SHP77 (cell line): ENCODE measurements at places on chromosomes 16 and 17.

DNA sequence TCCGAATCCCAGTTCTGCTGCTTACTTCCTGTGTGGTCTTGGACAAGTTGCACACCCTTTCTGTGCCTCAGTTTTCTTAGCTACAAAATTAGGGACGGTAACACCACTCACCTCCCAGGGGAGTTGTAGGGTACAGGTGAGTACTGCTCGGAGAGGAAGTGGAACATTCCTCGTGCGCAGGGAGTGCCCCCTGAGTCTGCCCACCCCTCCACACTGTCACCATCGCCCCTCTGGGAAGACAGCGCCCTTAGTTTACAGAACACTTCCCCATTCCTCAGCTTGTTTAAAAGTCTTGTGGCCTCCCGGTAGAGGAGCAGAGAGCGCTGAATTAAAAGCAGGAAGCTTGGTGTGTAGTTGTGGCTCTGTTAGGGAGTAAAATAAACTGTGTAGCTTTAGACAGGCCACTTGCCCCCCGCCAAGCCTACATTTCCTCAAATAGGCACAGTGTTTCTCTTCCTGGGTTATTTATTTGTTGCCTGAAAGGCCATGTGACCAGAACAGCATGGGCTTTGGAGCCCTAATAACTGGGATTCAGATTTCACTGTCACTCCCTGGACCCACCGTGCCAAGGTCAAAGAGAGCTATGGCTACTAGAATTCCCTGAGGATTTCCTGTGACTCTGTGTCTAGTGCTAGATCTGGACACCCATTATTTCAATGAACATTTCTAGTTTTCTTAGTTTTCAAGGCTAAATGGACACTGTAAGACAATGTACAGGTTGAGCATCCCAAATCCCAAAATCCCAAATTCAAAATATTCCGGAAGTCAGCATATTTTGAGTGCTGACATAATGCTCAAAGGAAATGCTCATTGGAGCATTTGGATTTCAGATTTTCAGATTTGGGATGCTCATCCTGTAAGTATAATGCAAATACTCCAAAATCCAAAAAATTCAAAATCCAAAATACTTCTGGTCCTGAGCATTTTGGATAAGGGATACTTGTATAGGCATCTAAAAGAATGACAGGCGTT, 372.5 kb downstream of the SNX29 start:
- DNase-seq = no peak

- DNase-seq = no peak
These were observed 291.1 kb downstream of the FOXL1 start for GRCh38 chr16:86869288-86870022.

DNA sequence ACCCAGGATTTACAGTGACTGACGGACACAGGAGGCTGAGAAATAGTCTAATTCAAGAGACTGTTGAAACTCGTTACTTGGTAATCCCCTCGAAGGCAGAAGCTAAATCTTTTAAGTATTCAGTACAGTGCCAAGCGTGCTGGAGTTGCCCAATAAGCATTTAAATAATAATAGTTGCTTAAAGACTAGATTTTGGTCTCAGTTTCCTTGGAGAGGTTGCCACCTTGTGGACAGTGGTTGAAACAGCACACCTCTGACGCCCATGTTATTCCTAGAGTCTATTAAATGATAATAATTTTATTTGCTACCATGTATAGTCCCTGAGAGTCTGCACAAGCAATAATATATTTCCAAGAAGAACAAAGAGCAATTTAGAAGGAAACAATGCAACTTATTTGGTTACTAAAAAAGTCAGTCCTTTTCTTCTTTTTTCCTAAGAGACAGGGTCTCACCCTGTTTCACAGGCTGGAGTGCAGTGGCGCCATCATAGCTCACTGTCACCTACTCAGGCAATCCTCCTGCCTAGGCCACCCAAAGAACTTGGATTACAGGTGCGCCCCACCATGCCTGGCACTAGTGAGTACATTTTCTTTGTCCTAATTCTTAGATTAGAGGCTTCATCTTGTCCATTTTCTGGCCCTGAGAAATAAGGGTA, 138.0 kb upstream of the NUDT7 start:
- peak; percentile 22 for DNase-seq

DNA sequence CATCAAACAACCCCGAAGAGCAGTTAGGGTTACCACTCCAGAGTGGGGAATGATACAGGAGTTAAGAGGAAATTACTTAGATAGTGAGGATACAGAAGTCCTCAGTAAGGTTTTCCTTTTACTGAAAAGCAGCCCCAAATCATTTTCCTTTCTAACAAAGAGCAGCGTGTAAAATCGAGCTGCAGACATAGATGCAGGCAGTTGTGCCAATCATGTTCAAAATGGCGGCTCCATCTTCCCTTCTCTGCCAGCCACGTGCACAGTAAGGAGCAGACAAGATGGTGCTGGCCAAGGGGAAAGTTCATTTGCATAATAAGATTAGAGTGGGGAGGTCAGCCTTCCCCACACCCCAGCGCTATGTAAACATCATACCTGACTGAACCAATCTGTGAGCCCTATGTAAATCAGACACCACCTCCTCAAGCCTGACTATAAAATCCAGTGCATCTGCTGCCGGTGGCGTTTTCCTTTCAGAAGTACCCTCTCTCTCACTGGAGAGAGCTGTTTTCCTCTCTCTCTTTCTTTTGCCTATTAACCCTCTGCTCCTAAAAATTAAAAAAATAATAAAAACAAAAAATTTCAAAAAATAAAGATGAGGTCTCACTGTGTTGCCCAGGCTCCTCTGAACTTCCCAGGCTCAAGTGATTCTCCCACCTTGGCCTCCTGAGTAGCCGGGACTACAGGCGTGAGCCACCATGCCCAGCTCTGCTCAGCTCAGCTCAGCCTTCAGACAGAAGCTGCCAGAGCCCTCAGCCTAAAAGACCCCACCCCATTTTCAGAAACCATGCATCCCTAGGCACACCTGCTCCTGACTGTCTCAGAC, 2.6 kb upstream of the SRL start:
- peak; percentile 17 for DNase-seq

GRCh38 chr17:51848451-51848850, 310.1 kb downstream of the CA10 start:
- DNase-seq = no peak

GRCh38 chr17:45394913-45395568, 37.6 kb downstream of the ARHGAP27 start:
- DNase-seq = peak; percentile 60

GRCh38 chr17:59366773-59367656, 35.6 kb downstream of the YPEL2 start:
- DNase-seq = peak; percentile 53

DNA sequence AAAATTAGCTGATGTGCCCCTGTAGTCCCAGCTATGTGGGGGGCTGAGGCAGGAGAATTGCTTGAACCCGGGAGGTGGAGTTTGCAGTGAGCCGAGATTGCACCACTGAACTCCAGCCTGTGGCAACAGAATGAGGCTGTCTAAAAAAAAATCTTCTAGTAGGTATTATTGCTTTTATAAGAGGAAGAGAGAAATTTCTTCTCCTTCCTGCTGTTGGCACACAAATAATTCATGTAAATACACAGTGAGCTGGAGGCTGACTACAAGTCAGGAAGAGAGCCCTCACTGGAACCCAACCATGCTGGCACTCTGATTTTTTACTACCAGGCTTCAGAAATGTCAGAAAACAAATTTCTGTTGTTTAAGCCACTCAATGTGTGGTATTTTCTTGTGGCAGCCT, 6.7 kb downstream of the PRDM7 start:
- no peak for DNase-seq

GRCh38 chr17:42904110-42904469, 3.5 kb downstream of the G6PC1 start:
- DNase-seq = no peak

- peak; percentile 70 for DNase-seq
These were observed 343.0 kb downstream of the SNX29 start for GRCh38 chr16:12319428-12320035.

DNA sequence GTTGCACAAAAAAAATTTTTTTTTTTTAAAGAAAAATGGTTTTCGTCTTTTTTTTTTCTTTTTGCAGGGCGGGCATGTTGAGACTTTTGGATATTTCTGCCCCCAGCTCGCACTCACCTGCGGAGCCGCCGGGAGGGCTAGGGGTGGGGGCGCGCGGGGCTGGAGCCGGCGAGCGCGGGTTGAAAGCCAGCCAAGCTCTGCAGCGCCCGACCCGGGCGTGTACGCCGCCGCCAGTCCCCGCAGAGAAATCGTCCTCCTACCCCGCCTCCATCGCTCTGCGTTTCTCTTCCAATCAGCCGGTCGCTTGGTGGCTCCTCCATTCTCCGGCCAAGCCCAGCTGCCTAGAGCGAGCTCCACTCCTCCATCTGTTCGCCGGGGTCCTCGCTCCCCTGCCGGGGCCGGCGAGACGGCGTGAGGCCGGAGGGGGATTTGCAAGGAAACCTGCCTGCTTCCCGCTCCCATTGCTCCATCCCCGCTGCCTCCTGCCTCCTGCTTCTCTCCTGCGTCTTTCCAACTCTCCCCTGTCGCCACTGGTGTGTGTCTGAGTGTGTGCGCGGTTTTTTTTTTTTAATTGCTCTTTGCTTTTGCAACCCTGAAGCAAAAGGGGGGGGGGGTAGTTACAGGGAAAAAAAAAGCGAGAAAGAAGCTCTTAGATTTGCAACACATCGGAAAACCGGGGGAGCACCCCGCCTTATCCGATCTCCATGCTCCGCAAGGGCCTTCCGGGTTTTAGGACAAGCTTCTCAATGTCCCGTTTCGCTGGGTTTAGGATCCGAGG, 1.8 kb upstream of the UBTF start:
- peak; percentile 57 for DNase-seq

- DNase-seq = no peak
These were observed 18.8 kb downstream of the CCDC182 start for GRCh38 chr17:57726213-57726790.

GRCh38 chr17:36720131-36720530, 118.7 kb downstream of the MRM1 start:
- DNase-seq = no peak

GRCh38 chr16:56115817-56116576, 75.3 kb upstream of the GNAO1 start:
- no peak for DNase-seq

- no peak for DNase-seq
These were observed 28.0 kb downstream of the ZCCHC14 start for GRCh38 chr16:87464691-87465300.

- no peak for DNase-seq
These were observed 1.2 kb downstream of the SCPEP1 start for GRCh38 chr17:56979091-56979480.

GRCh38 chr17:2214047-2214928, 89.3 kb downstream of the SMG6 start:
- no peak for DNase-seq

- no peak for DNase-seq
These were observed 17.6 kb downstream of the ZSWIM7 start for GRCh38 chr17:15981646-15982580.

- peak; percentile 14 for DNase-seq
These were observed 406.3 kb downstream of the WWOX start for GRCh38 chr16:78505544-78506366.

DNA sequence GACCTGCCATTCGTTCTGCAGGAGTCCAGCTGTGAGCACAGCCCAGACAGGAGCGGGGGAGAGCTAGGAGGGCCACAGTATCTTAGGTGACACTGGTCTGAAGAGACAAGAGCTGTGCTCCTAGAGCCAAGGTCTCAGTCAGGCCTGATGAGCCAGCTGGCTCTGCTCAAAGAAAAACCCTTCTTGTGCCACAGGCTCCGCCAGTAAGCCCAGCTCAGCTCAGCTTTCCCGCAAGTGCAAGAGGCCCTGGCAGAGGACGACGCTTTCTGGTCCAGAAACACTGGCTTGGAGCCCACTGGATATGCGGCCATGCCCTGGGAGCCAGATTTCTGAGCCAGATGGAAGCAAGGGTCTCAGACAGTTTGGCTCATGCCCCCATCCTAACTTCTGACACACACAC, 23.9 kb downstream of the PEMT start:
- peak; percentile 71 for DNase-seq

DNA sequence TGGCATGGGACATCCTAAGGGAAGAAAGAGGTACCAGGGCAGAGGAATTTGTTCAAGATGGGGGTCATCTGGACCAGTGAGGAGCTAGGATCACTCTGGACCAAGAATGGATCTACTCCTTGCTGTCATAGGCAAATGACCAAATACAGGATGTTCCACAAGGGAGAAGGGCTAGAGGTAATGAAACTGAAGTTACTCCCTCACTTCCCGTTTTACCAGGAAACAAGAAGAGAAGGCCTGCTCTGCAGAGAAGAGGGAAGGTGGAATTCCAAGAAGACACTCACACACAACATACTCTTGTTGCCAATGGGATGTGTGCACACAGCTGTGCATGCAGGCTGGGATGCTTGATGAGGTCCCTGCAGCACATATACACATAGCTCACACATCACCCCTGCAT, 38.6 kb downstream of the NEUROD2 start:
- no peak for DNase-seq

DNA sequence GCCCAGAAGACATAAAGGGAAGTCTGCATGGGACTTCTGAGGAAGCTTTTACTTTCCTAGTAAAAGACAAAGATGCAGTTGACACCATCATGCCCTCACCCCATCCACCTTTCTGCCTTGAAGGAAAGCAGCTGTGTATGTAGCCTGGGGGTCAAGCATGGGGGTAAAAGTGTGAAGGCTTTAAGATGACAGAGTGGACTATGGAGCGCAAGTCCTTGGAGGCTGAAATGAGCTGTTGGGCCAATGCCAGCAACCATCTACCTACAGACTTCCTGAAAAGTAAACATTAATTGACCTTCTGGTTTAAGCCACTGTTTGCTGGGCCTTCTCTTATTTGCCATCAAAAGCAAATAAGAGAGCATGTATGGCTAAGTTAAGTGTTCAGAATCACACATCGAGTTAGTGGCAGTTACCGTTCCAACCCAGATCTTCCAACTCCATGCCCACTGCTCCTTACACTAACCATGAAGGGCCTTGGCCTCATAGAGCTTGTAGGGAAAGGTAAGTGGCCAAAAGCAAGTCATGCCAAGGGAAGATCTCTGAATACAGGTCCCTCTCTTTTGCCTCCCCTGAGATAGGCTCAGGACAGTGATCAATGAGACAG, 30.0 kb downstream of the SLC13A5 start:
- DNase-seq = peak; percentile 21

DNA sequence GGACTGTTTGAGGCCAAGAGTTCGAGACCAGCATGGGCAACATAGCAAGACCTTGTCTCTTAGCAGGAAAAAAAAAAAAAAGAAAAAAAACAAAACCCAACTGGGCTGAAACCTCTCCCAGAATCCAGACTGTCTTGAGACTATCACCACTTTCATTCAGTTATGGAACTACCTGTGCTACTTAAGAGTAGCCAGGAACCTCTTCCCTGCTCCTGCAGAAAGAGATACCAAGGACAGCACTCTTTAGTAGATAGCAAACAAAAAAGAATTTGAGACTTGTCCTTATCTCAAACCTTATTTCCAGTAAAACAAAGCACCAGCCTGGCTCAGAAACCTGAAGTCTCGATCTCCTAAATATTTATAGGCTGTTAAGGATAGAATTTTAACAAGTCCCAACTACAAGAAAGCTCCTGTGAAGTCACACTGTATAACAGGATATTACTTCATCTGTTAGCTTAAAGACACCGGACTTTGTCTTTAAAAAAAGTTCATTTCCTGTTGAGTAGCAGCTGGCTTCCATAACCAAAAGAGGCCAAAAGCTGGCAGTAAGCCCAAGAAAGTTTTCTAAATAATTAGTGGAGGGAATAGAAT, 5.1 kb downstream of the CDR2 start:
- DNase-seq = no peak

GRCh38 chr16:70553645-70554044, 30.0 kb downstream of the SF3B3 start:
- DNase-seq = no peak
